ENCODE measurements at places on chromosomes 3 and 15.

DNA sequence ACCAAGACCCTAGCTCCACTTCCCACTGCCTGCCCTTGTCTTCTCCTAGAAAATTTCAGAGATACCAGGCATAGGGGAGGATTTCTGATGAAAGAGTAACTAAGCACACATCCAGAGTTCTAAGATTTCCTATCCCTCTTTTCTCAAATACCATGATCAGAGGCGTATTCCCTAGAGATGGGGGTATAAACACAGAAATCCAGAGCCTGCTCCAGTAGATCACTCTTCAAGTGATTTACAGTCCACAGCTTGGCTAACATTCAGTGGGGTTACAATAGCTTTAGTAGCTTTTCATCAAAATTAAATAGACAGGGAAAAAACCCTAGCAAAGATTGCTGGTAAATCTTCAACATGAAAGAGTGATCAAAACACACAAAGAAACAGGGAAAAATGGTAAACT lies 800.7 kb upstream of the GRM7 start:
- DNase-seq: no peak

DNA sequence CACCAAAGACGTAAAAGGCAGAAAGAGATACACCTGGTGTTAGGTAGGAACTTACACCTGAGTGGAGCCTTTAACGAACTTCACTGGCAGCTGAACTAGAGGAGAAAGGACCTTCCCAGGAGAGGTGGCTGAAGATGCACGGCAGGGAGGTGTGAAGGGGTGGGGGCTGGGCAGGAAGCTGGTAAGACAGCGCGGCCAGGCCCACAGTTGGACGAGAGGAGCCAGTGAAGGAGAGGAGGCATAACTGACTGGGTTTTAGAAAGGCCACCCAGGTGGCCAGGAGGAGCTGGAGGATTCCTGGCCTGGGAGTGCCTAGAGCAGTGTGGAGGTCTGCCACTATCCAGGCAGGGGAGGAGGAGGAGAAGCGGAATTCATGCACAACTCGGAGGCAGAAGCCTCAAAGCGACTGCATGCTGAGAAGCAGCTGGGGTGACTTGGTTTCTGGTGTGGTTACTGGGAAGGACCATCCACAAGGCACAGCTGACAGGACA lies 51.9 kb downstream of the SLC41A3 start:
- DNase-seq: no peak

DNA sequence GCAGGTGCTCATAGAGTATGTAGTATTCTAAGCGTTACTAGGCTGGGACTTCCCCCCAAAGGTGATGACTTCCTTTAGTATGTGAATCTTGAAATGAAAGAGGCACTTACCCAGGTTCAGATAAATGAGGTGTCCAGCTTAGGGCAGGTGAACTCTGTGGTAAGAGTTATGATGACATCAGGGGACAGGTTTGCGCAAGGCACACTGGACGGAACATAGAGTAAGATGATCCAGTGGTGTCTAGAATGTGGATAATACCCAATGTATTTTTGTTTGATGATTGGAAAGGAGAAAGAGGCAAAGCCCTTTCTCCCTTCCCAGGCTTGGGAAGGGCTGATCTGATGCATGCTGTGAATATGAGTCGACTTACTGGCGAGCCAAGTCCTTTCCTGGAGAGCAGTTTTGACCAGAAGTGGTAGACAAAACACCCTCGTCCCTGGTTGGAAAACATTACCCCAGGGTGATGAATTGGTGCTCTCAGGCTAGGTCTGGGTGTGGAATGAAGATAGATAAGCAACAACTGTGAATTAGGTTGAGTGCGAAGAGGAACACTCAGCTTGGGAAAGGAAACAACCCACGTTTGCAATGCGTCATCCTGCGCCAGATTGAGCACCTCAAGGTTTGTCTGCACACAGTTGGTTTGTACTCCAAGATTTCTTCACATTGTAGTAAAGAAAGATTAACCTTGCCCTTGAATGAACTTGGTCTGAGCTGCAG lies 124.2 kb downstream of the GHSR start:
- DNase-seq: no peak

- no peak for DNase-seq
Observed at GRCh38 chr3:146221276-146221675, 29.6 kb downstream of the PLSCR4 start.

DNA sequence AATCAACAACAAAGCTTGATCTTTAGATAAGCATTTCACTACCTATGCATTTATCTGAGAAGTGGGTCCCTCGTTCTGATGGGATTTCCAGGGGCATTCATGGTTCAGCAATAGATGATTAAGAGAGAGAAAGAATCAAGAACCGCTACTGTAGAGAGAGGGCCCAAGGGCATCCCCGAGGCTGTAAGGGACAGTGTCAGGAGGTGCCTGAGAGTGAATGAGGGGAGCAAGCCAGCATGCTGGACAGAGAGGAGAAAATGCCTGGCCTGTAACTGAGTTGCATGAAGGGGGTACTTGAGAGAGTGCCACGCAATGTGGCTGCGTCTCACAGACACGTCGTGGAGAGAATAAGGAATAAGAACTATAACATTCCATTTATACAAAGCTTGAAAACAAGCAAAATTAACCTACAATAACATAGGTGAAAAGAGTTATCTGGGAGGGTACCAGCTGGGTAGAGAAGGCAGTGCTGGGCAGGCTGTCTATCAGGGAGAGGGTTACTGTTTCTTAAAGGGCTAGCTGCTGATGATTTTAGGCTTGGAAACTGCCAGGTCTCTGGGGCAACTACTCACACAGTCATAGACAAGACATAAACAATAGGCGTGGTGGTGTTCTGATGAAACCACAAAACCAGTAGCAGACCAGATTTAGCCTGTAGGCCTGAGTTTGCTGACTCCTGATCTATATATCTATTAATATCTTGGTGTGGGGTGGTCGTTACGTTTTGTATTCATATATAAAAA lies 374.6 kb upstream of the CFAP20DC start:
- DNase-seq: no peak

- no peak for DNase-seq
Observed at GRCh38 chr15:99443768-99444446, 121.9 kb upstream of the MEF2A start.

DNA sequence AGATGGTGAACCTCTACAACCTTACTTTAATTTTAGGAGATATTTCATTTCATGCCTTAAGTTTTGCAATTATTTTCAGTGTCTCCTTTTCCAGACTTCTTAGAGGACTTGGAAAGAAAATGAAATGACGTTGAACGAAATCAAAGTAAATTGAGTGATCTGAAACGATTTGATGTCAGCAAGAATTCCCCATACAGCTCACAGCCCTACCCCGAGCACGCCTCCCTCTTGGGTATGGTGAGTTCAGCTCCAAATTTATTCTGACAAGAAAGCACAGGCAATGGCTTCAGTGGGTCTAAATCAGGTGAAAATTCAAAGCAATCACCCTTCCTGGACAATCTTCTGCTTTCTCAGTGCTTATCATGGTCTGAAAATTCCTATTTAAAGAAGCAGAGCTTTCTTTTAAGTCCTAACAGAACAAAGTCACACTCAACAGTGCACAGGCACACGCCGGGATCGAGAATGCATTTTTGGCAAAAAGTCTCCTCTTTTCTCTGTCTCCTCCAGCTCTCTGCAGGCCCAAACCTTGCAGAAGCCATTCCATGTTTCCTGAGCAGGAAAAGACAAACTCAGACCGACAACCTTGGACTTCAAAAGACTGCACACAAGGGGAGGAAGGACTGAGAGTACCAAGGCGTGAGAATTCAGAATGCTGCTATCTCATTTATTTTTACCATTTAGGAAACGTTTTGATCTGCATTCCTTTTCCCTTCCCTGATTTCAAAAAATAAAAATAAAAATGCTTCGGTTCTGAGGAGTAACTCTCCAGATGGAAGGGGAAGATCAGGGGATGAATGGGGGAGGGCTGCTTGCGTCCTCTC lies 72.0 kb downstream of the CCNL1 start:
- DNase-seq: no peak
